Muscle of leg (tissue), 16 donors: ENCODE measurements at places on chromosomes 2 and 18. TPM values are rescaled to one million over a fixed set of nuclear protein-coding genes. Genes with fewer than 3 reads are reported as not detected.

GNLY gene
- 0.31 TPM for total RNA-seq

TRAPPC8 gene
- 36.4 TPM for total RNA-seq

FEV gene
- not detected for total RNA-seq

KCNG3 gene
- 0.09 TPM for total RNA-seq

LMAN1 gene
- total RNA-seq: 71.9 TPM

AGXT gene
- 0.13 TPM for total RNA-seq

CHRNA1 gene
- total RNA-seq: 94.9 TPM

IL1R1 gene
- total RNA-seq: 7.5 TPM

PIEZO2 gene
- 47.2 TPM for total RNA-seq

MDH1B gene
- total RNA-seq: 0.40 TPM

MAB21L4 gene
- not detected for total RNA-seq

DNA sequence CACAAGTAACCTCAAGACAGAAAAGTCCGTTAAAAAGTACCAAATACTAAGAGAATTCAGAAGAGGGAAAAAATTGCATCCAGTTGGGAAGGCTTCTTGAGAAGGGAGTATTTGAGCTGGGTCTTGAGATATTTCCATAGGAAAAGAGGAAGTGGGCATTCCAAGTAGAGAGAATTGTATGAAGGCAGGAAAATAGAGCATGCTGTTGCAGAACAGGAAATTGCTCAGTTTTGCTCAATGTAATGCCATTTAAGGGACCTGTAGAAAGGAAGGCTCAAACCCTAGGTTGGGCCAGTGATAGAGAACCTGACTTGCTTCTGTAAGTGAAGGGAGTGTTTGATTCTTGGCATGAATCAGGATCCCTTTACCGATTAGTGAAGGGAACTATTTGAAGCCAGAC, 1.0 kb upstream of the ZC3H8 start:
- DNase-seq: peak; percentile 32

- no peak for DNase-seq
Measured at GRCh38 chr2:169107645-169108044, 38.3 kb downstream of the DHRS9 start.

GRCh38 chr2:20351555-20352229, 1.0 kb upstream of the PUM2 start:
- DNase-seq: no peak

DNA sequence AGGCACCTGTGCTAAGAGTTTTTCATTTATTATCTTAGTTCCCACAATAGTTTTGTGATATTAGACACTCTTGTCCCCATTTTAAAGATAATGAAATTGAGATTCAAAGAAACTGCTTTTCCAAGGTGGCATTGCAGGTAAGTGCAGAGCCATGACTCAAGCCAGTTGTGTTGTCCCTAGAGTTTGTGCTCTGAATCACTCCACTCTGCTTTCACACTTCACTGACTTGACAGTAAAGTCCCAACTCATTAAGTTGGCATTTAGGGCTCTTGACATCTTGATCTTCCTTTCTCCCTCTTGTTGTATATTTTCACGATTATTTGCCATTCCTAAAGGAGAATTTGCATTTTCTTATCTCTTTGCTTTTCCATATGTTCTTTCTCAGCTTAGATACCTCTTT, 114.3 kb downstream of the DIS3L2 start:
- no peak for DNase-seq

- peak; percentile 3 for DNase-seq
Measured at GRCh38 chr2:183123117-183123958, 905 bp upstream of the NUP35 start.

DNA sequence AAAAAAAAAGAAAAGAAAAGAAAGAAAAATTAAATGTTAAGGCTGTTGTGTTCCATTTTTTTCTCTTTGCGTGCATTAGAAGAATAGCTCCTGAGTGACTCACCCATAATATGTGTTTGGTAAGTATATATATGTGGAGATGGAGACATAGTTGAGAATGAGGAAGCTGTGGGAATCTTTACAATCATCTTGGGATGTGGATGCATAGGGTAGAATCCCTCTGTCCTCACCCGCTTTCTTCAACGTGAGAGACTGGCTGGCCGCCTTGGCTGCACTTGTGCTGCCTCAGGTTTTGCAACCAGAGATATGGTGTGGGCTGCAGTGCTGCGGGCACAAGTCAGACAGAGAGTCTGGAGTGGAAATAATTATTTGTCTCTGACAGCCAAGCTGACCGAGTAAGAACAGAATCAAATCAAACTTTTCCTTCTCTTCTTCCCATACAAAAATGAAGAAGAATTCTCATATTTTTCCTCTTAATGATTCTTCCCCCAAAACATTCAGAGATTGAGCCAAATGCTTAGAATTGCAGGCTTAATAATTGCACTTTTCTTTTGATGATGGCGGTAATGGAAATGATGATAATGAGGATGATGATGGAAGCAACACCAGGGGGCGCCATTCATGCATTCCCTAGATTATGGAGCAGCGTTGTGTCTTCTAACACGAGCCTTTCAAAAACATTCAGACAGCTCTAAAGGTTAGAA, 48.5 kb downstream of the SERPINB7 start:
- DNase-seq: no peak

DNA sequence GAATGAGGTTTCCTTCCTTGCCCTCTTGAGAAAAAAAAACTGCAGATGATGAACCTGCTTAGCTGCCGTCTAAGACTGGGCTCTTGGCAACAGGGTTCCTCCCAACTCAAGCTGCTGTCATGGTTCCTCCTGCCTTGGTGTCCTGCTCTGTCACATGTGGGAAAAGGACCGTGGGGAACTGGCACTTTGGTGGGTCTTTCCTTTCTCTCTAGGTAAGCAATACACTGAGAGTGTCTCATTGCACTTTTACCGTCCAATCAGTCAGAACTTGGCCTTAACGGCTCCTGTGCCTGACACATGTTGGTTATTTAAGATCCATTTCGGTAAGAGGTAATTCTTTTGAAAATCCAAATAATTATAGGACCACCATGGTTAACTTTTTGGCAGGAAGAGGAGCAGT, 60.8 kb upstream of the RNF152 start:
- DNase-seq: no peak

GRCh38 chr2:15844211-15844801, 96.0 kb upstream of the MYCN start:
- DNase-seq: no peak

DNA sequence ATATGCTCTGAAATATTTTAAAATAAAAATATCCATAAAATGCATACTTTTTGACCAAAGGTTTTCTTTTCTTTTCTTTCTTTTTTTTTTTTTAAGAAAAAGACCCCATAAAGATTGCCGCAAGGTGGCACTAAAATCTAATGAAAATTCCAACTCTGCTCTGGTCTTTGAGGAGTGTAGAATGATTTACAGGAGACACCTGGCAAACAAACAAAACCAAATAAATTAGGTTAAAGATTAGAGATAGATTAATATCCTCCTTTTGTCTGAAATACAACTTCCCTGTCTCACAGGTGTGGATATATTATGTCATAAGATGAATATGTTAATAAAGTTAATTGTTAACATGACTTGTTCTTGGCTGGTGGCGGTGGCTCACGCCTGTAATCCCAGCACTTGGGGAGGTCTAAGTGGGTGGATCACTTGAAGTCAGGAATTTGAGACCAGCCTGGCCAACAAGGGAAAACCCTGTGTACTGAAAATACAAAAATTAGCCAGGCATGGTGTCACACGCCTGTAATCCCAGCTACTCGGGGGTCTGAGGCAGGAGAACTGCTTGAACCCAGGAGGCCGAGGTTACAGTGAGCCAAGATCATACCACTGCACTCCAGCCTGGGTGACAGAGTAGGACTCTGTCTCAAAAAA, 3.5 kb upstream of the RHOB start:
- peak; percentile 86 for DNase-seq

GRCh38 chr2:201233192-201233811, 27.0 kb upstream of the CASP8 start:
- peak; percentile 22 for DNase-seq

GRCh38 chr18:56044239-56044638, 456.2 kb upstream of the TCF4 start:
- DNase-seq: no peak

DNA sequence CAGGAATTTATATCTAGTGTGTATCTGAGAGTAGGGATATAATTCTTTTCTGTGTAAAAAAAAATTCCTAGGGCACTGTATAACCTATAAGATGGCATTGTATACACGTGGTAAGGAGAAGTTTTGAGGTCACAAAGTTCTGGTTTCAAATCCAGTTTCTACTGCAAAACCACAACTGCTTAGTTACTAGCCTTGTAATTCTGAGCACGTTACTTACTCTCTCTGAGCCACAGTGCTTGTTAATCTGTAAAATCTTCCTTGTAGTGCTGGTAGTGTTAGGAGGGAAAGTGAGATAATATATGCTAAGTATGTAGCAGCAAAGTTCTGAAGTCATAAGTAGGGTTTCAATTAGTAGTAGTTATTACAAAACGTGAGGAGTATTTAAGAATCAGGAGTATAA, 175.4 kb downstream of the SATB2 start:
- no peak for DNase-seq

GRCh38 chr18:72086421-72086820, 457.7 kb downstream of the CBLN2 start:
- peak; percentile 17 for DNase-seq

DNA sequence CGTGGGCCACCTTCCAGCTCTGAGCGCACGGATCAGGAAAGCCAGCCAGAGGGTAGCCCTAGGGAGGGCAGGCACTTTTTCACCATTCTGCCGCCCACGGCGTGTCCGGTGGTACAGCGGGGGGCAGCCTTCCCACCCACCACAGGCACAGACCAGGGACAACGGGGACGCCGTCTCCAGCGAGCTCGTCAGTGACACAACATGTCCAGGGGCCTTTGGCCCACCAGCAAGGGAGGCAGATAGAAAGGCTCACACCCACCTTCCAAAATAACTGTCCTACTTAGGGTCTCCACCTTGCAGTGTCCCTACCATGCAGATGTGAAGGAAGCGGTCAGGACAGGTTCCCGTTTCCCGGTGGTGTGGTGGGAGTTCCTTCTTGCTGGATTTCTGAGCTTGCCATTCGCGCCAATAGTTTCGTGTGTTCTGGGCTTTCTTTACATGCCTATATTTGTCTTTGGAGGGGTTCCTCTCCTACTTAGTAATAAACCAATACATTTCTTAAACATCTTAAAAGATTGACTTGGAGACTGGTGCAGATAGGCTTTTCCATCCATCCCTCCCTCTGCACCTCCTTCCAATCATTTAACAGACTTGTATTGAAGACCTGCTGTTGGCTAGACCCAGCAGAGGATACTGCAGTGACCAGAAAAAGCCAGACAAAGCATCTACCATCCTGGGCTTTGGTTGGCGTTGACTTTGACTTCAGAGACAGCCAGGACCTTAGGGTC, 872 bp downstream of the ASB1 start:
- DNase-seq: no peak

- DNase-seq: no peak
Measured at GRCh38 chr2:241802421-241803318, 6.3 kb upstream of the NEU4 start.

GRCh38 chr2:39234754-39235153, 9.0 kb downstream of the CDKL4 start:
- no peak for DNase-seq

GRCh38 chr2:176268976-176269318, 295 bp upstream of the MTX2 start:
- no peak for DNase-seq

DNA sequence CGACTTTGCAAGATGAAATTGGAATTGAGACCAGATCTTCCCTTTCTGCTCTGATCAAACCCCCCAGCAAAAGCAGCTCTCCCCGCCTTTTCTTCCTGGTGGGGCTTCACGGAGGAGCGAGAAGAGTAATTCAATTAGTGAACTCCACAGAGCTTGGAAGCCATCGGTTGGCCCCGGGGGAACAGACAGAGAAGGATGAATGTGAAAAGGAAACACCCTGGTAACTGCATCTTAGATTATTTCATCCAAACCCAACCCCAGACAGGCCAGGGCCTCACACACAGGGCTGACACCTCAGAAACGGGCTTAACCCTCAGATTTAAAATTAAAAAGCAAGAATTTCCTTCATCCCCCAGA, 18.3 kb downstream of the SMAD7 start:
- DNase-seq: no peak

- no peak for DNase-seq
Measured at GRCh38 chr2:102025583-102026267, 34.0 kb downstream of the IL1R2 start.

- DNase-seq: no peak
Measured at GRCh38 chr18:68742206-68742605, 27.3 kb upstream of the TMX3 start.

DNA sequence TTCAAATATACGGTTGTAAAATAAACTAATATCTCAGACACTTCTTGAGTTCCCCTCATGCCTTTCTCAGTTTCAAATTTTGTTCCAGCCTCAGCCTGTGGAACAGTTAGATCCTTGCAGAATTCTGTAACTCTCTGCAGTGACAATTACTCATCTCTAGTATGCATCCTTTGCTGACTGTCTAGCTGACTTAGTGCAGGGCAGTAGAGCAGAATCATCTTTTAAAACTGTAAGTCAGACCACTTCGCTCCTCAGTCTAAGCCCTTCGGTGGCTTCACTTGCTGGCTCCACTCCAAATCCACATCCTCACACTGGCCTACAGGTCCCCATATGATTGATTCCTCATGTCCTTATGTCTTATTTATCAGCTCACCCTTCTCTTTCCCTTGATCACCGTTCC, 164.1 kb upstream of the ZSWIM2 start:
- DNase-seq: peak; percentile 15

- DNase-seq: no peak
Measured at GRCh38 chr2:1798115-1798784, 53.9 kb upstream of the PXDN start.

GRCh38 chr18:11925800-11926481, 17.8 kb upstream of the MPPE1 start:
- DNase-seq: no peak

- DNase-seq: peak; percentile 89
Measured at GRCh38 chr2:18435426-18436037, 124.9 kb downstream of the RDH14 start.

DNA sequence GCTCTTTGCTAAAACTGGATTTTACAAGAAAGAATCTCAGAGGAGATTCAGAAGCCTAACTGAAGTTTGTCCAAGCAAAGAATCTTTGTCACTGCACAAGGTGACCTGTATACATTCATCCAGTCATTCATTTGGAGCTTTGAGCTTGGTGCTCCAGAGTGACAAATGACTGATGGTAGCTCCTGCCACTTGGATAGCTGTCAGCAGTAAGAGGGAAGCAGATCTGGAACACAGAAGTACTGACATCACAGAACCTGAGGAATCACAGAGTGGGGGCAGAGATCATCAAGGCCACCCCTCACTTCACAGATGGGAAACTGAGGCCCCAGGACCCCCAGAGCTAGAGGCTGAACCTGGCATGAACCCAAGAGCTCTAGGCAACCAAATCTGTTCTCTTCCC, 28.8 kb upstream of the IGFBP2 start:
- no peak for DNase-seq

- no peak for DNase-seq
Measured at GRCh38 chr18:35335866-35336265, 8.4 kb downstream of the ZNF24 start.

DNA sequence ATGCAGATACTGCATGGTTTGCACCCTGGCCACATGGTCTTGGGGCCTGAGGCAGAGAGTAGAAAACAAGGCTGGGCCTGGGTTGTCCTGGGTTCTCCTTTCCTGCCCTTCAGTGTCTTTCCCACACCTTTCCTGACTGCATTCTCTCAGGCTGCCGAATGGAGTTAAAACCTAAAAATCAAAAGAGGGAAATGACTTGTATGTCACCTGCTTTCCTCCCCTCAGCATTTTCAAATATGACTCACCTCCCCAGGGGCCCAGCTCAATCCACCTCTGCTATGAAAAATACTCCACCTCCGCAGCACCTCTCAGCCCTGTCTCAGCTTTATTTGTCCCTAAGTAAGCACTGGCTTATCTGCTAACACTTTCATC, 457.8 kb upstream of the MEX3C start:
- no peak for DNase-seq

- DNase-seq: no peak
Measured at GRCh38 chr2:193476171-193476800, 1281.6 kb upstream of the TMEFF2 start.

- no peak for DNase-seq
Measured at GRCh38 chr2:68855550-68855949, 15.6 kb downstream of the BMP10 start.
